Glutamatergic neuron (in vitro differentiated cells): ENCODE measurements at places on chromosomes 16 and 17. TPM values are rescaled to one million over a fixed set of nuclear protein-coding genes. Genes with fewer than 3 reads are reported as not detected.

DNA sequence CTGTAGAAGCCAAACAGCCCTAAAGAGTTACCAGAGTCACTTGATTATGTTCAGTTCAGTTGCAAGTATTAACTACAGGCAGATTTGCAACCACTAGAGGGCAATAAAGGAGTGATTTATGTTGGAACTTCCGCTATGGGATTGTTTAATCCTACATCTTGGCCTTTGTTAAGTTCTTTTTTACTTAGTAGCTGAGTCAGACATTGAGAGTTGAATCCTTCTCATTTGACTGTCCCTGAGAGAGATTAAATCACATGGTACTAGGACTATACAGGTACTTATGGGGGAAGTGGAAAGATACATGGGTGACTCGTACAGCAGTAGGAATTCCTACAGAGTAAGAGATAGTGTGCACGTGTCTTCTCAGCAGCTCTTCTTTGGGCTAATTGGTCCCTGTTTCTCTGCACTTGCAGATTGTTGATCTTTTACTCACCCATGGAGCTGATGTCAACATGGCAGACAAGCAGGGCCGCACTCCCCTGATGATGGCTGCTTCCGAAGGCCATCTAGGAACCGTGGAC, 40.3 kb downstream of the CYB561 start:
- no peak for DNase-seq

- no peak for DNase-seq
These were observed 22.6 kb upstream of the KIFC3 start for GRCh38 chr16:57824888-57825287.

- no peak for DNase-seq
These were observed 1.2 kb downstream of the NFATC3 start for GRCh38 chr16:68086336-68086841.

DNA sequence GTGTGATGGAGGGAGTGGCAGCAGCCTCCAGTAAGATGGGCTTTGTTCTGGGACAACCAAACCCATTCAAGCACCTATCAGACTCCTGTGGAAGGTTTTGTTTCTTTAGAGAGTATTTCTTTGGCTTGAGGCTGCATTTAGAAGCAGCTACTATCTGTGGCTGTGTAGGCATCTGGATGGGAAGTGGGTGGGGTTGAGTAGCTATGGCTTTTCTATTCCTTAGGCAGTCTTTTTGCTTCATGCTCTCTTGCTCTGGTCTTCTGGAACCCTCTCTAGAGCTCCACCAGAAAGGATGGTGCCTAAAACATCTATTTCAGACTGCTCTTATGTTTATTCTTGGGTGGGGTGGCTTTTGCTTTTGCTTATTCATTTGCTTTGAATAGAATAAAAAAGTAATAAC, 19.9 kb downstream of the TNRC6A start:
- no peak for DNase-seq

GRCh38 chr17:35723735-35724134, 7.7 kb upstream of the RASL10B start:
- no peak for DNase-seq

HS3ST3A1 gene
- 1.1 TPM for total RNA-seq

PRM3 gene
- total RNA-seq, result not detected

DNA sequence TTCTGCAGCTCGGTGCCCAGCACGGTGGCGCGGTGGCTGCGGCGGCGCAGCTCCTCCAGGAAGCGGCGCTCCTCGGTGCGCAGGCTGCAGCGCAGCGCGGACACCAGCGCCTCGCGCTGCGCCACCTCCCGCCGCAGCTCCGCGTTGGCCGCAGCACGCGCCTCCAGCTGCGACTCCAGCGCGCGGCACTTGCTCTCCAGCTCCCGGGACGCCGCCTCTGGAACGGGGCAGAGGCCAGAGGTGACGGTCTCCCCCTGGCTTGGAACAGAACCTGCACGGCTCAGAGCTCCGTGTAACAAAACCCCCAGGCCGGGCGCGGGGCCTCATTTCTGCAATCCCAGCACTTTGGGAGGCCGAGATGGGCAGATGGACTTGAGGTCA, 13.2 kb upstream of the CLUH start:
- peak; percentile 67 for DNase-seq

DNA sequence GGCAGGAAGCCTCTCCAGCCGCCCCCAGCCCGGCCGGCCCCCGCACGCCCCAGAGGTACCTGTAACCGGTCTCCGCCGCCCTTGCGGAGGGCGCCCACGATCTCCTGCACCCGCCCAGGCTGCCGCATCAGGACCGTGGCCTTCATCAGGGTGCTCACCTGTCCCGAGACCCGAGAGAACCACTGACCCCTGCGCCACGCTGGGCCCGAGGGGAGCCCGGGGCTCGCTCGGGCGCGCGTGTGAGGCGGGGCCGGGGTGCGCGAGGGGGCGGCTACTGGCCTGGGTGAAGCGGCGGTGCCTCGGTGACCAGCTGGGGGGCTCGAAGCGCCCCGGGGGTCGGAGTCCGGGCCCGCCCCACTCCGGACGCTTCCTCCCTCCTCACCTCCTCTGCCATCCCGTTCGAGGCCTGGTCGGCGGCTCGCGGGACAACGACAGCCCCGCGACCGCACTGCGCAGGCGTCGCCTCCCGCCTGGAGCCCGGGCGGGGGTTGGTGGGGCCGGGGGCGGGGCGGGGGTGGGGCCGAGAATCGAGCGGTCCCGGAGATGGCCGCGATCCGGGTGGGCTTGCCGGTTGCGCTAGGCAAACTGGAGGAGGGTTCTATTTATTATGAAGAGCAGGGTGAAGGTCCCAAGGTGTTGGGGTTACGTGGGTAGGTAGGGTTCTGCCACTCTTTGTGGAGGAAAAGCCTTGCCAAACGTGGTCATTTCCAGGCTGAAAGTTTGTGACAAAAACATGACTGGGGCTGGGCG, at the start of gene NT5C3B:
Gene NT5C3B (minus strand): TSS at position 433 of the 750 bp plus-strand sequence. CDS start 39 bp downstream, at position 394.
- peak; percentile 77 for DNase-seq

- peak; percentile 11 for DNase-seq
These were observed 20.7 kb downstream of the ACSF3 start for GRCh38 chr16:89114159-89114981.

DNA sequence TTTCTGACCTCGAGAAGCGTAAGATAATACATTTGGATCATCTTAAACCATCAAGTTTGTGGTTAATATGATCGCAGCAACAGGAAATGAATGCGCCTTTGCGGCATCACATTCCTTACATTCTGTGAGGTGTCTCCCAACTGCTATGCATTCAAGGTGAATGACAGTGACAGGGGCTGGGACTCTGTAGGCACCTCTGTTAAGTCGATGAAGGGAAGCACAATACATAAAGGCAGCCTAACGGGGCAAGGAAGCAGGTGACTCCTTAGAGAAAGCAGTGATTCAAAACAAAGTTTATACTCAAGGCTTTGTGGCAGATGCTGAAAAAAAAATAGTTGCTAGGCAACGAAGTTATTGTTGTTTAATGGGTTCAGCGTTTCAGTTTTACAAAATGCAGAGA, 21.6 kb upstream of the EVPL start:
- DNase-seq, result no peak

DNA sequence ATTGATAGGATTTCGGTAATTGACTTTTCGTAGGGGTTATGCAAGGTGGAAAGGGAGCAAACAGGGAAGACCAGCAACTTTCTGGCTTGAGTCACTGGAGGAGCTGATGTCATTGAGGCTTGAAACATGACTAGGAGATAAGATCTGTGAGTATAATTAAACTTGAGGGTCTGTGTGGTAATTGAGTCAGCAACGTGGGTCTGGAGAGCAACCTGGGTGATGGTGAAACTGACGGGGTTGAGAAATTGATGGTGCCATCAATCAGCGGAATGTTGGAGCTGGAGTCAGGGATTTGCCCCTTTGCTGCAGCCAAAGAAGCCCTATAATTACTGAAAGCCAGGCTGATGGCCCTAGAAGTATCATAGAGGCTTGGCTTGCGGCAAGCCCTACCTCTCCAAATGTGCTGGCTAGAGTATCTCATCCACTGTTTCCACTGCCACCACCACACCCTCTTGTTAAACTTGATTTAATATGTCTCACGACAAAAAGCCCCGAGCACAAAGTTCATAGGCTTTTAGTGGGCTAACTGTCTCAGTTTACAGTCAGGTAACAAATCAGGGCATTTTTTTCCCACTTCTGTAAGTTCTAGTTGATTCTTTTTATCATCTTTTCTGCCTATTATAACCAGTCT, 186.9 kb upstream of the ELAC2 start:
- DNase-seq, result no peak

GRCh38 chr17:75457047-75457654, 716 bp downstream of the TMEM94 start:
- DNase-seq, result peak; percentile 63

DNA sequence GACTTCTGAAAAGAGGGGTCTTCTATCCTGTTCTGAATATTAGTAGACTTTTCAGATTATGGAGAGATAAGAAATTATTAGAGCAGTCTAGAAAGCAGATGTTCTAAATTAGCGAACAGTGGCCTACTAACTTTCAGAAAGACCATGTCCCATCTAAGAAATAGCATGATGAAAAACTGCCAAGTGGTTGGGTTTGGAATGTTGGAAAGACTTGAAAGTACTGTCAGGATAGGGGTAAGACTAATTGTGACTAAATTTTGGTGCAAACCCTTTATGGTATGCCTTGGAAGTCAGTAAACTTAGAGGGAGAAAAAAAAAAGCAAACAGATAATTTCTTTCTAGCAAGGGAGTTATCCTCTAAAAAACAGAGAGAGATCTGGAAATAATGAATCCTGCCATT, 41.1 kb downstream of the TANGO6 start:
- DNase-seq, result no peak

DNA sequence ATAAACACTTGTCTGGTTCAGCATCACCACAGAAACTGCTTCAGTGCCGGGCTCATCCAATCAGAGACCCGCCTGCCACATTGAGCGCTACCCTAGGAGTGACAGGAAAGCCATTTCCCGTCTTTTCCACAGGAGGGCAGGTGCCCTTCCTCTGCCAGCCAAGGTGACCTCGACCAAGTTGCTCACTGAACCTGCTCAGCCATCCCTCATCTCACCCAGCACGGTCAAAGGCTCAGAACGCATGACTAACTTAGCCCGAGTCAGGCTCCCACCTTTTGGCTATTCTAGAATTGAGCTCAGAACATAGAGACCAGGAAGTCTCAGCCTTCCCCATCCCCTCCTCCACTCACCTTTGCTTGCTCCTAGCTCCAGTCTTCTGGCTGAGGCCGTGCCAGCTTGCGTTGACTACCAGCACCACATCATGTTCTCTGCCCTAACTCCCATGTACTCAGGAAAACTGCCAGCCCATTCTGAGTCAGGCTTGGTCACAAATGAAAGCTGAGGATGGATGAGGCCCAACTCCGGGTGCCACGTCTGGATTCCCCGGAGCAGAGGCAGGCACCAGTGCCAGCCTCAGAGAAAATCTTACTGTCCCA, 15.6 kb downstream of the MRPS23 start:
- DNase-seq, result no peak

KRTAP2-3 gene
- total RNA-seq, result not detected

DNA sequence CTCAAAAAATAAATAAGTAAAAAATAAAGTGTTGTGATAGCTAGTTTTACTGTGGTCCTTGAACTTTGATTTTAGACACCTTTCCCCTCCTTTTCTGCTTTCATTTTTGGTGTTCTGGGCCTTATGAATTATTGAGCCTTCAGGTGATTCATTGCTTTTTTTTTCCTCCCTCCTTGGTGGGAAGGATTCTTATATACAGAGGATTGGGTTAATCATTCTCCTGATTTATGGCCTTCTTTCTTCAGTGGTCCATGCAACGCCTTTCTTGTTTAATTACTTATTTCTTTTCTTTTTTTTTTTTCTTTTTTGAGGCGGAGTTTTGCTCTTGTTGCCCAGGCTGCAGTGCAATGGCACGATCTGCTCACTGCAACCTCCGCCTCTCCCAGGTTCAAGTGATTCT, 8.0 kb upstream of the MYL4 start:
- no peak for DNase-seq

GRCh38 chr17:41492771-41493170, 3.1 kb upstream of the KRT36 start:
- DNase-seq, result no peak

CD300E gene
- not detected for total RNA-seq

GRCh38 chr17:50423553-50424159, 2.4 kb upstream of the ACSF2 start:
- no peak for DNase-seq

DNA sequence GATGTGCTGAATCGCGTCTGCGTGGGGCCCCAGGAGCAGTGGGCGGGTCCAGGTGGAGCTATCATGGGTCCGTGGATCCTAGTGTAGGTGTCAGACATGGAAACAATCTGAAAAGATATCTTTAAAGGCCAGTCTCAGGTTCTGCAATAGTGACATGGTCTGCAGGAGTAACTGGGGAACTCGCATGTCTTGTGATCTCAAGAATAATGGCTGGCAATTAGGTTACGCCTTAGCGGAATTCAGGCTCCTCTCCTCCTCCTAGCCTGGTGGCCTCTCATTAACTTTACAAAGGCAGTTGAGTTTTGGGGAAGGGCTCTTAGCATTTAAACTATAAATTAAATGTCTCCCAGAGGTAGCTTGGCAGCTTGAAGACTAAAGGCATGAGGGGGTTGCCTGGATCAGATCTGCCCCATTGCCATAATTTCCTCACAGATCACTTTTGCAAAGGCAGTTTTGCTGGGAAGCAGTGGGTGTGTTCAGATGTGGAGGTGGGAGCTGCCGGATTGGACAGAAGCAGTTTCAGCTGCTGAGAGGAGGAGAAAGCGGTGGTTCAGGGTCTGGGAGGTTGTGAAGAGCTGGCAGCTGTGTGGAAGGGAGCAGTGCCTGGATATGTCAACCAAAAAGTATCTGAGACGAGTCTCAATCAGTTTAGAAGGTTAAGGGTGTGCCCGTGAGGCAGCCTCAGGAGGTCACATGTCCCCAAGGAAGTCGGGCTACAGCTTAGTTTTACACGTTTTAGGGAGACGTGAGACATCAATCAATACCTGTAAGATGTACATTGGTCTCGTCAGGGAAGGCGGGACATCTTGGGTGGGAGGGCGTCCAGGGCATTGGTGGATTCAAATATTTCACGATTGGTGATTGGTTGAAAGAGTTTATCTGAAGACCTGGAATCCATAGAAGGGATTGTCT, 2.7 kb downstream of the TBCD start:
- DNase-seq, result peak; percentile 57

GRCh38 chr16:85463672-85464382, 149.3 kb upstream of the GSE1 start:
- no peak for DNase-seq

LPO gene
- not detected for total RNA-seq

- DNase-seq, result no peak
These were observed 14.5 kb upstream of the MYO18A start for GRCh38 chr17:29194669-29195068.

- DNase-seq, result no peak
These were observed 1.0 kb downstream of the CMTM4 start for GRCh38 chr16:66695471-66695934.

DNA sequence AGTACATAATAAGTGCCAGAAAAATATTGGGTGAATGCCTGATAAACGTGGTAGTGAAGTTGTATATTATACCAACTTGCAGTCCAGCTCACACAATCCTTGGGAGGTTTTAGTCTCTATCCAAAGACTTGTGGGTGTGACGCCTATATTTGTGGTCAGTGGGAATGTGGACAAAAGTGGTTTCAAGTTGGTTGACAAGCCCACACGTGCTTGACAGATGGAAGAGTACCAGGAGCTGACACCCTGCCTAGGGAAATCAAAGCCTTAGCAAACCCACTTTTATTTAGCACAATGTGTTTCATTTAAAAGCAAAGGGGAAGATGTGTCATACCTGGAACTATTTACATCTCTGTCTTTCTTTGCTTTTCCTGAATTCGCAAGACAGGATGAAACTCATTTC, 79.0 kb downstream of the CA10 start:
- DNase-seq, result no peak

ODF4 gene
- not detected for total RNA-seq

GRCh38 chr17:38440614-38441397, 12.5 kb downstream of the ARHGAP23 start:
- no peak for DNase-seq
